Activated CD4-positive, alpha-beta T cell treated with anti-CD3 and anti-CD28 coated beads, Interleukin-2, amount 50 U/mL, for 24 hours (primary cell): ENCODE measurements at places on chromosomes 1 and 21.

GRCh38 chr1:116377541-116378529 lies 4.8 kb downstream of the ATP1A1 start:
- DNase-seq: peak; percentile 44

- DNase-seq: no peak
Measured at GRCh38 chr1:178119628-178120027, 25.7 kb downstream of the RASAL2 start.

DNA sequence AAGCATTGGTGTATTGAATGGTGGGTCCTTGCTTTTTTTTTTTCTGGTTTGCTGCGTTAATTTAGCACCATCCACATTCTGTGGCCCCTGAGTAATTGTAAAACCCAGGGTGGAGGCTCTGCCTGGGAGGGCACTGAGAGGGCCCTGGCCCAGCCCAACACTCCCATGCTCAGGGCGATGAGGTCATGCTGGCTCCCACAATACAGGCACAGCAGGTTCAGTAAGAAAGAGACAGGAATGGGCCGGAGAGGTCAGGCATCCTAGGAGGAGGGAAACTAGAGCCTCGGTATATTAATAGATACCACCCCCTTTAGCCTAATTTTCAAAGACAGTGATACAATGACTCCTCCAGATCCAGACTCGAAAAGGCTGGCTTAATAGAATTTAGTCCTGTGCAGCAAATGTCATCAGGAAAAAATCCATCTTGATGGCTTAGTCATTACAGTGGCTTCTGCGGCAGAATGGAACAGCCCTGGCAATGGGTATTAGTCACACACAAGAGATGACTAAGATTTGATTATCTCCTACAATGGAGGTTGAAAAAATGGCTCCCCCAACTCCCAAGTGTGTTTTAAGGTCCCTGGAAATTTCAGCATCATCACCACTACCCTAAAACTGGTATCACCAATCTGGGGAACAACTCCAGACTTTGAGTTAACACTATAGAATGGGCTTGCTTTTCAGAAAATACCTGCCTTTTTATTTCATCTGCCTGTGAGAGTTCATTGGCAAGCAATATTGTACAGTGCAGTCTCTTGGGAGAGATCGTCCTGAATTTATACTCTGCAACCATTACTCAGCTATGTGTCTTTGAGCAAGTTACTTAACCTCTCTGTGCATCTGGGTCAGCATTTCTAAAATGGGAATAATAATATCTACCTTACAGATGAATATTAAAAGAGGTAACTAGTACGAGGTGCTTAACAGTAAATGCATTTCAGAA lies 43.9 kb upstream of the LYST start:
- DNase-seq: peak; percentile 33

DNA sequence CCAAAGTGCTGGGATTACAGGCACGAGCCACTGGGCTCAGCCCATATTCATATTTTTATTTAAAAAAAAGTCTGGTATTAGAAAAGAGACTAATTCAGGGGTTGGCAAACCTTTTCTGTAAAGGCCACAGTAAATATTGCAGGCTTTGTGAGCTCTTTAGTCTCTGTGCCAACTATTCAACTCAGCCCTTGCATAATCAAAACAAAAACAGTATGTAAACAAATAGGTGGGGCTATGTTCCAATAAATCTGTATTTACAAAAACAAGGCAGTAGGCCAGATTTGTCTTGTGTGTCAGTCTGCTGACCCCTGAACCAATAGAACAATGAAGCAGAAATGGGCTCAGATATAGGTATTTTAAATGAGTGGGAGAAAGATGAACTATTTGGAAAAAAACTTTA lies 49.3 kb downstream of the CDC42BPA start:
- no peak for DNase-seq

DNA sequence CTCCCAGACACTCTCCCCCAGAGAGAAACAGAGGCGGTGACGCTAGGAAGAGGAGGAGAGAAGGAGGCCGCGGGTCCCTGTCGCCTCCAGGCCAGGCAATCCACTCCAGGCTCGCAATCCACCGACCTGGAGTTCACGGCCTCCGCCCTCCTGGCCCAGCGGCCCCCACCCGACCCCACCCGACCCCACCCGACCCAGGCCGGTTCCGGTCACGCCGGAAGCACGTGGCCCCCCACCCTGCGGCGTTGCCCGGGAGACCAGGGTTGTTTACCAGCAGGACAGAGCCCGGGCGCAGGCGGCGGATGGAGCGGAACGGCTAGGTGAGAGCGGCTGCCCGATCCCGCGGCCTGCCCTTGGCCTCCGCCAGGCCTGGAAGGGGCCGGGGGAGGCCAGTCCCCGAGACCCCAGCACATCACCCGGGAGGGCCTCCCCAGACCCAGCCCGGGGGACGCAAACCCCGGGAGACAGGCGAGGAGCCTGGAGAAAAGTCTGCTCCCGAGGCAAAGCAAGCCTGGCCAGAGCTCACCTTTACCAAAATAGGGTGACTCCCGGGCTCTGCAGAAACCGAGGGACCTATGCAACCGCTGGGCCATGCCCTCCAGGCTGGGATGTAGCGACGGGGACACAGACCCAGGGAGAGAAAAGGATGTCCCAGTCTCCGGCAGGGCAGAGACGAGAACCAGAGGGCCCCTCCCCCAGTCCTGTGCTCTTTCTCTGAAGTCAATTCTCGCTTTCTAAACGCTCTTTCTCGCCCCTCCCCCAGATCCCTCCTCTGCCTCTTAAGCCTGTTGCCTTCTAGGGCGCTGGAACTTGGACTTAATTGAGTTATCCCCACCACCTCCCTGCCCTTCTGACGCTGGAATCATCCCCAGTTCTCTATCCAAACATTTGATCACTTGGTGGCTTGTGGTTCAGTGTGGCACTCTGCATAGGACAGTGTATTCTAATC lies at the start of the genes PLA2G2C and UBXN10:
PLA2G2C (minus strand) TSS at position 685 of the 949 bp plus-strand sequence. CDS start 9,155 bp downstream, outside the sequence.
UBXN10 (plus strand) TSS at position 263 of the 949 bp plus-strand sequence. CDS start 4,466 bp downstream, outside the sequence.
- peak; percentile 27 for DNase-seq

- DNase-seq: no peak
Measured at GRCh38 chr1:8903908-8904650, 25.6 kb upstream of the ENO1 start.

GRCh38 chr1:25028907-25029599 lies 99.0 kb upstream of the RUNX3 start:
- no peak for DNase-seq

DNA sequence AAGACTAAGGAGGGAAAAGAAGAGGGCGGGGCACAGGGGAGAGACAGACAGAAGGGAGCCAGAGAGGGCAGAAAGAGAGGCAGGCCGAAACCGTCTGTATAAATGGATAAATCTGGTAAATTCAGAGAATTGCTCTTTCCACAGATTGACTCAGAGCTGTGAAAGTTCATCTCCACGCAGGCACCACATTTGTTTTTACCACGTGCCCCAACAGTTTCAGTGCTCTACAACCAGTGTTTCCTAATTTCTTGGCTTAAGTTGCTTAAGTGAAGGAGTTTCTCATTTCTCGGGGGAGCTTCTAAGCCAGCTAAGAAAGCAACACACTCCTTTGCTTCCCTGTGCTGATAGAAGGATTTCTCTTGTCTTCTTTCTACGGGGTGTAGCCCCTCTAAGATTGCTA lies 87.1 kb downstream of the ENAH start:
- DNase-seq: no peak
